ENCODE measurements at places on chromosomes 1 and 21.

DNA sequence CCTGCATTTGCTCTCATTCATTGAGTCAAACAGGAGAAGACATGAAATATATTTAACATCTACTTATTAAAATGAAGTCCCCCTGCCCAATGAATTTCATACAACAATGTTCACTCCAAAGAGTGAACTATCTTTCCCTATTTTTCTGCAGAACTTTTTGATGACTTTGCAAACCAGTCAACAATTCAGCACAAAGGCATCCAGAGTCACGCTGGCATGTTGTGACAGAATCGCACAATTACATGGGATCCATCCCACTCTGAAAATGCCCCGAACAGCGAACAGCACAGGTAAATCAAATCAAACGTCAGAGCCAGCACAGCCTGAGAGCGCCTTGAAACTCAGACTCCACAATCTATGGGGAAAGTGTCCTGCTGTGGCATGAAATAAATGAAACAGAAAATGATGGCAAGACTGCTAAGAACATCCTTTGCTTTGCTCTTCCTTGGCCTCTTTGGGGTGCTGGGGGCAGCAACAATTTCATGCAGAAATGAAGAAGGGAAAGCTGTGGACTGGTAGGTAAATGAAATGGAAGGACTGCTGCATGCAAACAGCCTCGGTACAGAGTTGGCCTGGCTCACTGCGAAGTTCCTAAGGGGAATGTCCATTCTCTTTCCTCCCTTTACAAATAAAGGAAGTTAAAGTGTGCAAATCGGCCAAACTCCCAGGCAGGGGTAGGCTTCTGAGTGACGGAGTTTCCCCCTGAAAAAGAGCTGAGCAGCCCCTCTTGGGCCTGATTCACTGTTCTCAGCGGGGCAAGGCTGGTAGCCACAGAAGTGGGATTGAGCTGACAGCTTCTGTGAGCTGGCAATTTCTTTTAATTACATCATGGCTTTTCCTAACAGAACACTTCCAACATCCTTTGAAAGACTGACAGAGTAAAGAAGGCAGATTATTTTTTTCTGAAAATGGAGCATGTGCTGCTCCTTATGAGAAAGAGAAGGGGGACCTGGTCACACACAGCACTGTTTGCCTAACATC, at the start of gene DNASE2B:
DNASE2B (plus strand) TSS at position 310 of the 981 bp plus-strand sequence; CDS start at position 391, 81 bp downstream.
- DNase-seq: no peak

DNA sequence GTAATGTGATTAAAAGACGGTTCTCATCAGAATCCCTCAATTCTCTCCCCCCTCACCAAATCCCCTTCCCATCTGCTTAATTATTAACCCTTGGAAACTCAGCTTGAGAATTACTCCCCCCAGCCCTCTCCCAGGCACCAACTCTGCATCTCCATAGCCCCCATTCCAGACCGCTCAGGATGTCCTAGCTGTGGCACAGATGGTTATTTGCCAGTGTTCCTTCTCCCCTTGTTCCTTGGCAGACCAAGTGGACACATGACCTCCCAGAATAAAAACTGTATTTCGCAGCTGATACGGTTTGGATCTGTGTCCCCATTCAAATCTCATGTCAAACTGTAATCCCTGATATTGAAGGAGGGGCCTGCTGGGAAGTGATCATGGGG, 14.6 kb downstream of the HENMT1 start:
- DNase-seq: no peak

GRCh38 chr1:9078015-9078751, 8.7 kb upstream of the SLC2A5 start:
- DNase-seq: peak; percentile 83

DNA sequence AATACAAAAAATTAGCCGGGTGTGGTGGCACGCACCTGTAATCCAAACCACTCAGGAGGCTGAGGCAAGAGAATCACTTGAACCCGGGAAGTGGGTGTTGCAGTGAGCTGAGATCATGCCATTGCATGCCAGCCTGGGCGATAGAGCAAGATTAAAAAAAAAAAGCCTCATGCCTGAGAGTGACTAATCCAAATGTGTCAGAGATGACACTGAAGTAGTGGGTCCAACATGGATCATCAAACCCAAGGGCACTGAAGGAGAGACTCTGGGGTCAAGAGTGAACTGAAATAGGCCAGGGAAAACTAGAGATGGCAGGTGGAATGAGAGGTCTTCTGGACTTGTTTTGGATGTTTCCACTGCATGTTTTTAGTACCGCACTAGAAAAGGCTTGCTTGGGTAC, 10.2 kb upstream of the CACHD1 start:
- DNase-seq: no peak

DNA sequence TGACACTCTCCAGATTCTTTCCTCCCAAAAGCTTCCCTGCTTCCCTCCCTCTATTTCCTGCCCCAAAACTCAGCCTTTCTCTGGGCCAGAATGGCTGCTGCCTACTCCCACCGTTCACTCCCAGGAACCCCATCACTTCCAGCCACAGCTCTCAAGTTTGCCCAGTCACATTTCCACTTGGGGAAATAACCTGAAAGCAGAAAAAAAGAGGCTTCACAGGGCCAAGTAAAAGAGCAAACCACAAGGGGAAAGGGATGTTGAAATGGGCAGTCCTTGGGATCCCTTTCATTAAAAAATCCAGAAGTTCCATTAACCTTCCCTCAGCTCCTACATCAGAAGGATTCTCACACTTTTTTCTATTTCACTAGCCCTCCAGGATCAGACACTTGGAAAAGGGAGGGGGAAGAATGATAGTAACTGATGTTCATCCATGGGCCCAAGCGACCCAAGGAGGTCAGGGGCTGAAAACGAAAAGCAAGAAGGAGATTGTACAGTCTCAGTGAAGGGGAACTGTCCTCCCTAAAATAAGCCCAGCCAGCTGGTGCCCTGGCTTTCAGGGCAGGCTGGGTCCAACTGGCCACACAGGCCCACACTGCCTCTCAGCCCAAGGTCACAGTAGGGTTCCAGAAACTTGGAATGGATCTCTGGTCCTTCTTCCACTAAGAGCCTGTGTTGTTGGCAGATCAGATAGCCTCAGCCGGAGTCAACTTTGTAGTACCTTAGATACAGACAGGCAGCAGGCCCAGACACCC, 49.7 kb downstream of the DMAP1 start:
- no peak for DNase-seq

DNA sequence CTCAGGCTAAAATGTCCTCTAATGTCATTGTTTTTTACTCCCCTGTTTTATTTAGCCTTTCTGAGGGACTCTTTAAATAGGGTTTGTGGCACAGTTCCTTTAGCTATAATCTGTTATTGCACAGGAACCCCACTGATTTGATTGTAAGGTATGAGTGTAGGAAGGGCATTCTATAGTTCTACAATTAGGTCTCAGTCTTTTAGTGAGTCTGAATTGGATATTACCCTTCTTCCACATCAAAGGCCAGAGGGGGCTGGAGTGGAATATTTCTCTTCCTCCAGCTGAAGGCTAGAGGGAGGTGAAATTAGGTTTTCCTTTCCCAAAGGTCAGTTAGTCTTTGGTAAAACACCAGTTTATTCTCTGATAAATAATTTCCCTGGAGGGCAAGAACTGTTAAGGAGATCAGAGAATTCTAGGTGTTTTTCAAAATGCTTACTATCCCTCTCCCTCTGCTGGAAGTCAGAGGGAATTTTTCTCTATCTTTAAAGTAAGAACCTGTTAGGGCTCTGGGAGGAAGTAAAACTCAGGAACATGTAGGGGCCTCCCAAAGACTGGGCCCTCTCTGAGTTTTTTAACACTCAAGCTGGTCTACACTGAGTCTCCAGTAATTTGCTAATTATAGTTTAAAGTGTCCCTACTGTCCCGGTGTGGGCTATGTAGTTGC, 176.3 kb upstream of the ZNHIT6 start:
- DNase-seq: no peak

DNA sequence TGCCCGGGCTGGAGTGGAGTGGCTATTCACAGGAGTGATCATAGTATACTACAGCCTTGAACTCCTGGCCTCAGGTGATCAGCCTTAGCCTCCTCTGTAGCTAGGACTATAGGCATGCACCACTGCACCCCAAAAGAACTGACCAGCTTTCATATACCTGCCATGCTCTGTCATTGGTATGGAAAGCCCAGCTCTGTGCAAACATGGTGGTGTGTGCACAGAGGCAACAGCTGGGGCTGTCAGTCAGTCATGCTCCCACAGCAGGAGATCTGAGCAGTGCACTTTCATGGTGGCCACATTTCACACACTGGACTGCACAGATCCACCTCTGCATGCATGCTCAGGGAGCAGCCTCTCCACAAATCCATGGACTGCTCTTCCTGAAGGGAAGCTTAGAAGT, 8.8 kb upstream of the JAK1 start:
- DNase-seq: no peak

All from non-pigmented ciliary epithelial cell (primary cell).